Uterine smooth muscle cell (primary cell): ENCODE measurements at places on chromosomes 6 and 20. TPM values are rescaled to one million over a fixed set of nuclear protein-coding genes. Genes with fewer than 3 reads are reported as not detected.

The LTB gene
- 0.25 TPM in 1 of 2 replicates, not detected in the other for total RNA-seq

The ZSCAN9 gene
- 12.9 and 13.4 TPM in 2 replicates for total RNA-seq

The IER3 gene
- 41.9 and 49.7 TPM in 2 replicates for total RNA-seq

The CFAP61 gene
- 0.22 and 0.25 TPM in 2 replicates for total RNA-seq

The EFCAB8 gene
- under 0.01 TPM in 1 of 2 replicates, not detected in the other for total RNA-seq

The ZNF165 gene
- 0.25 and 0.77 TPM in 2 replicates for total RNA-seq

The SEL1L2 gene
- total RNA-seq: not detected in 2 replicates

The CRISP3 gene
- total RNA-seq: not detected in 2 replicates

The LINC00237 gene
- not detected in 2 replicates for total RNA-seq

The SIRPB1 gene
- 0.25 and 0.55 TPM in 2 replicates for total RNA-seq
